ENCODE measurements at places on chromosomes 12 and 14.

GRCh38 chr12:93832131-93832530 lies 155.0 kb downstream of the CRADD start:
- DNase-seq: no peak

DNA sequence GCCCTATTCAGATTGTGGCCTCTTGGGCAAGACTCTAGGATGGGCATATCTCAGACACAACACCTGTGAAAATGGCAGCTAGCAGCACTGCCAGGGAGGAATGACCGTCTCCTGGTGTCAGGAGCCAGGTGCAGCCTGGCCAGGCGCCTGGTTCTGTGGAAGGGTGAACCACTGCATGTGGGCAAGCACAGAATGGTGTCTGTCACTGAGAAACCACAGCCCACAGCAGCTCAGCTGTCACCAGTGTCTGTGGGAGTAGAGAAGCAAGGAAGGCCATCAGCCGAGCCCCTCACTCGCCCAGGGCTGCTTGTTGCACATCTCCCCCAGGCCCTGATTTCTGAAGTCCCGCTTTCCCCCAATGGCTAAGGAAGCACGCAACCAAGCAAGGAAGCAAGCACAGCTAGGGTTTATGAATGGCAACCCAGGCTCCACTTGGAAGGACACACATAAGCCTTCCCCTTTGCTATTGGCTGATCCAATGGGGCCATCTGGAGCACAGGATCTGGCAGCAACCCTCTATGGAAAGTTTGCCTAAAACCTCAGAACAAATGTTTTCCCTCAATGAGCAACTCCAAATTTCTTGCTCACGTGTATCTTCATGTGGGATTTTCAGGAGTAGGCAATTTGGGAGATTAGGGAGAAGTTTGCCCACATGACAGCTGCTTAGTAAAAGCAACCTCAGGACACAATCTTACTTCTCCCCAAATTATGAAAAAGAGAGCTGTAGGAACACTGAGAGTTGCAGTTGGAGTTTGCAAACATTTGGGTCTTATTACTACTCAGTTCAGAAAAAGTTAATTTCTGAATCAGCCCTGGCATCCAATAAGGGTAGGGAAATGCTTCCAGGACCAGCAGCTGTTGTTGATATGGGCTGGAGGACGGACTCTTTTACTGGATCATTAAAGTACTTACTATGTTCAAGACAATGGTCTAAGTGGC lies 44.7 kb downstream of the GPHB5 start:
- no peak for DNase-seq

- DNase-seq: no peak
Observed at GRCh38 chr14:57383125-57383745, 7.2 kb upstream of the NAA30 start.

DNA sequence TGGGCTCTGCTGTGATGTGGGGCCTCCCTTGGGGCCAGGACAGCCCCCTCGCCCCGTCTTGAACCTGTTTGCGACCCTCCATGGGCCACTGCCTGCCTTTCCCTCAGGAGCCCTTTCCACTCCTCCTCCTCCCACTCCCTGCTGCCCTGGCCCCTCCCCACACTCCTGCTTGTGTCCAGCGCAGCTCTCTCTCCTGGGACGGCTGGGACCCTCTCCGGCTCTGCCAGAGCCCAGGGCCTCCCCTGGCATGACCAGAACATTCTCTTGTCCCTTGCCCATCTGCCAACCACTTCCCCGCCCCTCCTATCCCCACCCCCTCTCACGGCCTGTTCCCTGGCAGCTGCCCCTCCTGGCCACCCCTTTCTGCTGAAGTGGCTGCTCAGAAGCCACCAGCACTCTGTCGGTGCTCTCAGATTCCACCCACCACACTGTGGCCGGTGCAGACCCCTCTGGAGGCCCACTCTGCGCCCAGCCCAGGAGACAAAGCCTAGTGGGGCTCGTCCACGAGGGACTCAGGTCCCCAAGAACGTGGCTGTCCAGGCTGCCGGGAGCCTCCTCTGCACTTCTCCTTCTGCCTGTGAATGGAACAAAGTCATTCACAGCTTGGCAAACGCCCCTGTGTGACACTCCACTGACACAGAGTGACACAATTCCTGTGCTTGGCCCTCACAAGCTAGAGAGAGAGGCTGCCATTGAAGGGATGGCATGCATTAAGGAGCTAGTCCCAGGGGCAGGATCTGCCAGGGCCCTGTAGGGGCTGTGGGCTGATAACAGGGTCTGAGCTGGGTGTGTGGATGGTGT lies 1.4 kb downstream of the ASPG start:
- no peak for DNase-seq

DNA sequence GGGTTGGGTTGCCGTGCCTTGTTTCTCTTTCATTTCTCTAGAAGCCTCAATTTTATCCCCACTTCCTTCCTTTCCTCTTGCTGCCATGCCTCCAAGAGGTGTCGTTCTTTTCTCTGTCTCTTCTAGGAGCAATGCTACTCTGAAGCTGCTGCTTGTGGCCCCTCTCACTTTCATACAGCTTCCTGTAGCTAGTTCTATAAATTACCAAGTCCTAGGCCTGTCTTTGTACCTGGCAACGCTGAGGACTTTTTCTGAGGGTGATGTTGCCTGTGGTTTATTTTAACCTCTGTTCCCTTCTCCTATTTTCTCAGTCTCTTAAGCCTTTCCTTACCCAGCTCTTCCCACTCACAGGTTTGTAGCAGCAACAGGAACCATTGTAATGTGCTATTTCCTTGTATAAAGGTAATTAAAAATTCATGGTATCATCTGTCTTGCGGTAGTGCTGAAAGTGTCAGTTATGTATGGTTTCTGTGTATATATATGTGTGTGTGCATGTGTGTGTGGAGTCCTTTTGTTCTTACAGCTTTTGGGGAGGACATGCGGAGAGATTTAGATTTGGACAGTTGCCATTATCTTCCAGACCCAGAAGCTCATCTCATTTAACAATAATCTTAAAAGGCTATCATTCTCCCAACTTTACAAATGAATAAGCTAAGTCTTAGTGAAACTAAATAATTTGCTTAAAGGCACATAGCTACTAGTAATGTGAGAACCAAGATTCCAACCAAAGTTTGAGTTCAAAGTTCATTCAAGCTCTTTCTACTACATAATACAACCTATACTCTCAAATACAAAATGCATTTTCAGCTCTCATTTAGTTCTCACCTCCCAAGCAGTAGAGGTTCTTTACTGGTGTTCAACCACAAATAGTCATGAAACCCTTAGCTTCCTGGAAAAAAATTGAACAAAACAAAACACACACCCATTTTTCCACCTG lies 43.8 kb downstream of the DDHD1 start:
- no peak for DNase-seq

- no peak for DNase-seq
Observed at GRCh38 chr12:93626160-93626559, 51.0 kb upstream of the CRADD start.

DNA sequence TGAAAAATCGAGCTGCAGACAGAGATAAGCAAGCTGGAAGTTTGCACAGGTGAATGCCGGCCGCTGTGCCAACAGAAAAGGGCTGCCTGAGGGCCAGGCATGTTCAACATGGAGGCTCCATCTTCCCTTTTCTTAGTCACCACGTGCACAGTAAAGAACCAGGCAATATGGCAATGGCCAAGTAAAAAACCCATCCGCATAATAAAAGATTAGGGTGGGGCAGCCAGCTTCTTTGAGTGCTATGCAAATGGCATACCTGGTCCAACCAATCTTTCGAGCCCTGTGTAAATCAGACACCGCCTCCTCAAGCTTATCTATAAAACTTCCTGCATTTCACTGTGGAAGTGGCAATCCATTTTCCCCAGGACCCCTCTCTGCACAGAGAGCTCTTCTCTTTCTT lies 16.7 kb downstream of the PNP start:
- no peak for DNase-seq

- DNase-seq: no peak
Observed at GRCh38 chr14:85865701-85866100, 335.8 kb downstream of the FLRT2 start.

- no peak for DNase-seq
Observed at GRCh38 chr12:66239295-66239694, 50.3 kb downstream of the IRAK3 start.

GRCh38 chr14:23183479-23183878 lies at the start of gene SLC7A8:
SLC7A8 (minus strand) TSS chr14:23183660; CDS start chr14:23182914, 746 bp downstream.
- peak; percentile 13 for DNase-seq
